NCI-H146 (cell line): ENCODE measurements at places on chromosomes 5 and 9.

DNA sequence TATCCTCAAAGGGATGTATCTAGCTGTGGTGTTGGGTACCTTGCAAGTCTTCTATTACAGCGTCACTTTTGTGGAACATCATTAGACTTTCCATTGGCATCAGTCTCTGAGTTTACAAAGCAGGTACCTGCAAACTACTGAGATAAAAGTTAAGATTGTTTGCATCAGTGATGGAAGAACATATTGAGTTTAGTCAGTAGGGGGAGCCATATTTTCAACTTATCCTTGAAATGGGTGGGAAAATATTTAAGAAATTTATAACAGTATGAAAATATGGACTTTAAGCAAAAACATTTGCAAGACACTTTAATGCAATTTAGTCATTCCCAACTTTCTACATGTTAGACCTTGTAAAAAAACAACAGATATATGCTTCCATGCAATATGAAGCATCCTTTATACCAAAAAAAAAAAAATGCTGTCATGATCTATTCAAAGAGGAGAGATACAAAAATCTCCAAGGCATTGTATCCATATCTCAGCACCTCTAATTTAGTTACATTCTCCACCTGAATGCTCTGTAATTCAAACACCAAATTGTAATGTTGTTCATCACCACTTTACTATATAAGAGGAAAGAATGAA, 98.6 kb upstream of the ADAMTS19 start:
- no peak for DNase-seq

DNA sequence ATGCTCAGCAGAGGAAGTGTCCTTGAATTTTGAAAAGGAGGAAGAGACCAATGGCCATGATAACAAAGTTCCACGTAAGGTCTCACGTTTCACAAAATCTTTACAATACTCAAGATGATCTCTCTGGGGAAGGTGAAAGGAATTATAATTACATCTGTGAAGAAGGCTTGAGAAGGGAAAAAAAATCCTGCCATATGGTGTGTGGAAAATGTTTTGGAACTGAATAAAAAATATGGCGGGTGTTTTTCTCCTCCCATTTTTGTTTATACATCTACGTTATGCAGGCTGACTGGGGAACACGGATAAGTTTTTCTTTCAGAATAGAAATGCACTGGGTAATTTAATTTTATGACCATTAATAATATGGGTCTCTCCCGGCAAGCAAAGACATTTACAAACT, 425.6 kb upstream of the BRINP1 start:
- no peak for DNase-seq

DNA sequence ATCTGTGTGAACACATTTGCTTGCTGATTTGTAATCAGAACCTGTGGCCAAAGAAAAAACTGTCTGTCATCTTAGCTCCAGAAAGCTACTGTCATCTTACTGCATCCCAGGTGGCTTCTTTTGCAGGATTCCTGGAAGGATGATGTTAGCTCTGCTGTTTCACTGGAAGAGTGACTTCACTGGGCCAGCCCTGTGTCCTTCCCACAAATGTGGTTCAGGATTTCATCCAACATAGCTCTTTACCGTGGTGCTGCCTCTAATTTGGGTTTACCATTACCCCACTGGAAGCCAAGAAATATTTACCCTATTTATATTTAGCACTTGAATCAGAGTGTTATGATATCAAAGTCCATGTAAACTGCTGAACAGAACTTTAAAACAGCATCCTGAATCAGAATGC, 501.0 kb downstream of the GADD45G start:
- DNase-seq: no peak

DNA sequence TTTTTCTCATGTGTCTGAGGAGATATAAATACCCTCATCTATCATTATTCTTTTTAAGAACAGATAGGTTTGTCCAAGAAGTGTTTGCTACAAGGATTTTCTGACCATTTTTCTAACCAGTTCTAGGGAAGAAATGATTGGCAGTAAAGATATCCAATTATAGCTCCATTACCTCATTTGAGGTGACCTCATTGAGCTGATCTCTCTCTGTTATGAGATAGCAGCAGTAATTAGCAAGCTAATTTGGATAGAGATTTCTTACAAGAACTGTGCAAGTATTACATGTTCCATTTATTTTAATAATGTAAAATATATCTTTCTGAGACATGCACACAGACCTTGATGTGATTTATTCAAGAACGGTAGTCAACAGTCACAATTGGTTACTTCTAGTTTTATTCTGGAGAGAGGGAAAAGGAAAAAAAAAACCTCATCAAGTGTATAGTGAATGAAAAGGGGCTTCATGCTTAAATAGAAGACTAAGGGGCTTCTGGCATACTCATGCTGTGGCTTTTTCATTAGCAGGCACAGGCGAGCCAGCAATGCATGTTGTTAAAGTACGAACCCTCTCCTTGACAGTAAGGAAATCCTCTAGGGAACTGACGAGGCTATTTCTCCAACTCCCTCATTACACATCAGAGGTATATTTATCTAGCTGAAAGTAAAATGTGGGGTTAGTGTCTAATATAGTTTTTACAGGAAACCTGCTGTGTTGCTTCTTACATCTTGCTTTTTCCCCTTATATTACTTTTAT, 127.3 kb downstream of the NUDT12 start:
- no peak for DNase-seq

- DNase-seq: no peak
Measured at GRCh38 chr9:89005323-89005722, 14.1 kb downstream of the S1PR3 start.

DNA sequence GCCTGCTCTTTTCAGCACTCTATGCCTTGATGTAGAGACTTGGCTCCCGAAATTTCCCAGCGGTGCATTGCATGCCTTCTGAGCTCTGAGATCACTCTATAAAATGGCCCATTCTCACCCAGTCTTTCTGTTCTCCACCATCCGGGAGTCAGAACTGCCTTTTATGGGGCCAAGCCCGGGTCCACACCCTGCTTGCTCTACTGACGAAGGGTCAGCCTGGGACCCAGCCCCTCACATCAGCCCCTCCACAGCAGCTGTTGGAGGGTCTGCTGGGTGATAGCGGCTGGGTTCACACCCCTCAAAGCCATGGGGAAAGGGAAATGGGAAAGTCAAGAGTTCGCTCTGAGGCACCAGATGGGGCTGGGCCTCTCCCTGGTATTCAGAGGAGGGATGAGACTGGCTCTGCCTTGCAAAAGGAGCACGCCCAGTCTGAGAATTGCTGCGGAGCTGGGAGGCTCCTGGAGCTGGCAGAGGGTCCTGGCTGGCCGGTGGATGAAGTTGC, 66.0 kb upstream of the ORM1 start:
- DNase-seq: no peak

- DNase-seq: no peak
Measured at GRCh38 chr5:12175914-12176585, 271.8 kb upstream of the CTNND2 start.

DNA sequence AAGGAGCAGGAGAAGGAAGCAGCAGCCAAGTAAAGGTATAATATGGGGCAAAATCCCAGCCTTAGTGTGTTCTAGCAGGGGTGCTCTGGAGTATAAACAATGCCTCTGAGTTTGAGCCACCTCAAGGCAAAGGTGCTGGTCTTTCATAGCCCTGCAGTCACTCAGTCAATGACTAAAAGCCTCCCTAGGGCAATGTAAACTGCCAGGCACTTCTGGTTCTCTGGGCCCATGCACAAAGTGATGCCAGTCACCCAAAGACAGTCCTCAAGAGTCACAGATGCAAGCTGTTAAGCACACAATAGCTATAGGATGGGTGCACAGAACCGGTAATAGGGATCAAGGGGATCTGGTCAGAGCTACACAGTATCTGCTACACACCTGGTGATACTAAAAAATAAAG, 12.6 kb downstream of the ZBTB5 start:
- no peak for DNase-seq

GRCh38 chr9:89354471-89354870, 36.2 kb downstream of the SECISBP2 start:
- DNase-seq: no peak

GRCh38 chr5:61595426-61595825, 263.4 kb downstream of the ZSWIM6 start:
- no peak for DNase-seq

- DNase-seq: peak; percentile 20
Measured at GRCh38 chr5:63401436-63402046, 560.7 kb downstream of the HTR1A start.

DNA sequence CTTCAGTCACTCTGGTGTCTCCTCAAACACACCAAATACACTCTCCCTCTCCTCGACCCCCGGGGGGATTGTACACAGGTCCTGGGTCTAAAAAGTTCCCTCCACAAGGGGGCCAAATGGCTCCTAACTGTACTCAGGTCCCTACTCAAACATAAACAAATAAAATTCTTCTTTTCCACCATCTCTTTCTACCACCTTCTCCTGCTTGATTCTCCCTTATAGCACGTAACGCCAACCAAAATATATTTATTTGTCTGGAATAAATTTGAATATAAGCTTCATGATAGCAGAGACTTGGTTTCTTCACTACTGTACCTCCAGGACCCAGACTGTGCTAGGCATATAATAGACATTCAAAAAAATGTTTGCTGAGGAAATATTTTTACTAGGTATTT, 21.4 kb downstream of the ZNF608 start:
- peak; percentile 7 for DNase-seq
